Activated CD8-positive, alpha-beta T cell treated with anti-CD3 and anti-CD28 coated beads for 36 hours (primary cell): ENCODE measurements at places on chromosomes 2 and 18.

DNA sequence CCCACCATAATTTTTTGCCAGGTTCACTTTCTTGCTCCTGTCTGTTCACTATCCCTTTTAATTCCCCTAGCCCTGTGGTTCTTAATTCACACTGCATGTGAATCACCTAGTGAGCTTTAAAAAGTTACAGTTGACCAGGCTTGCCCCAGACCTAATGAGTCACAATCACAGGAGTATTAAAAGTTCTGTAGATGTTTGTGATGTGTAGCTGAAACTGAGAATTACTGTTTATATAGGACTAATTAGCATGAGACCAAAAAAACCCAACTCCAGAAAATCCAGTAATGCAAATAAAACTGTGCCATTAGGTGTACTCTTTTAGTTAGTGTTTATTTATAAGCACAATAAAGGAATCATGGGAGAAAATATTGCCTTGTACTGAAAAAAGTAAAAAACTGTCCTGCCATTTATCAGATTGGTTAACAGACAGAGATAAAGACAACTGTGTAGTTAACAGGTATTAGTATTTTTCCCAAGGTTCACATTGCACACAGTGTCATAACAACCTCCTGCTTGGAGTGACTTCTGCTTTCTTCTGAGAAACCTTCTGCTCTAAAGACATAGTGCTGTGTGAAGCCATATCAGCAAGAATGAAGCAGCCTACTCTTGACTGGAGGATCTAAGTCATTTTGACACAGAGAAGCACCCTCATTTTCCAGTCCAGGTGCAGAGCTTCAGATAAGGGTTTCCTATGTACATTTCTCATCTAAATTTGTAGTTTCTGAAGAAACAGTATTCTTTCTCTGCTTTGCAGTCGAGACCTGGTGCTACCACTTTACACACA lies 39.0 kb downstream of the VAPA start:
- no peak for DNase-seq

- DNase-seq: no peak
Observed at GRCh38 chr2:217900780-217901360, 101.9 kb downstream of the TNS1 start.

DNA sequence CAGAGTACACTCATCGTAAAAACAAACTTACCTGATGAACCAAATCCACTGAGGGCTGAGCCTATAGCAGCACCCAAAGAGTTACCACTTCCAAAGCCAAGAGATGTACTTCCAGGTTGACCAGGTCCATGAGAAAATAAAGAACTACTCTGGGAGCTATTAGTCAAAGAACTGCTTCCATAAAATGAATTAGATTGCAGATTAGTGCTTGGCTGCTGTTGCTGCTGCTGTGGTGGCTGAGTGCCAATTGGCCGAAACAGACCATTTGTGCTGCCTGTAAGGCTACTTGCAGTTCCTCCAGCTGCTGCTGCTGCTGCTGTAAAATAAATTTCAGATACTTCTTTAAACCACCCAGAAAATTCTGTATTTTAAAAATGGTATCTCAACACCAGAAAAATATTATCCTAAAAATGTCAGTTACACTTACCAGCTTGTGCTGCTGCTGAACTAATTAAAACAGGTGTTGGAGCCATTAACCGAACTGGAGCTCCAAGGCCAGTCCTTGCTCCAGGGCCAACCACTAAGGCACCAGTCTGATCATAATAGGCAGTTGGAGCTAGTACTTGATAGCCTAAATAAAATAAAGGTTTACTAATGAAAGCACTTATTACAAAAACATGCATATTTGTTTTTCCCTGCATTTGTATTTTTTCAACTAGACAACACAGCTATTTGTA lies 58.1 kb upstream of the SDC1 start:
- no peak for DNase-seq

DNA sequence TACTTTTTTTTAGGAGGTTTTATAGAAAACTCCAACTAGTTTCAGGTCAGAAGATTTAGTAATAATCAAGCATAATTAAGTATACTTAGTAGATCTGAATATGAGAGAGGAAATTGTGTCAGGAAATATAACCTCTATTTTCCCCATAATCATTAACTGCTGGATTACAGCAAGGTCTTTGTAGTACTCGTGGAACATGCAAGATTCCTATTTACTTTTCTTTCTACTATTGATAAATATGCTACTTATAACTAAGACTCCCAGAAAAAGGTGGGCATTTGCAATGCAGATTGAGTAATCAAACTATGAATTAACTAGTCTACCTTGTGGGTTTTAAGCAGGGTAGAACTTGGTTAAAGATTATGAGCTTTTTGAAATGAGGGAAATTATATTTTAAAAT lies 570.1 kb downstream of the LRP1B start:
- DNase-seq: no peak

DNA sequence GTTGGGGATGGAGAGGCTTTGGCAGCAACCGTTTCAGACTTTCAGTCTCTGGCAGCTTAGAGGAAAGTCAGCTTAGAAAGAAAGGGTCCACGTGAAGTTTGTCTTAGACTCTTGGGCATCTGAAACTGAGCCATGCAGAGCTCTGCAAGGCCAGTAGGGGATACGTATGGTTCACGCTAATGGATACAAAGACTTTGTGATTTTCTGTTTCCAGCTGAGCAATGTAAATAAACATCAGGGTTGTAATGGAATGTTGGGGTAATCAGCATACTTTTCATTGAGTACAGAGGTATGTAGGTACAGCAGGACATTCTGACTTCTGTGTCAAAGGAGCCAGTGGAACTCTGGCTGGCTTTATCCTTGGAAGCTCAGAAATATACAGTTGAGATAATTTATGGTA lies 31.0 kb downstream of the RALB start:
- DNase-seq: no peak

GRCh38 chr18:26051843-26052242 lies 38.6 kb downstream of the SS18 start:
- DNase-seq: no peak

GRCh38 chr18:76725445-76725844 lies 96.9 kb upstream of the ZNF236 start:
- DNase-seq: no peak

DNA sequence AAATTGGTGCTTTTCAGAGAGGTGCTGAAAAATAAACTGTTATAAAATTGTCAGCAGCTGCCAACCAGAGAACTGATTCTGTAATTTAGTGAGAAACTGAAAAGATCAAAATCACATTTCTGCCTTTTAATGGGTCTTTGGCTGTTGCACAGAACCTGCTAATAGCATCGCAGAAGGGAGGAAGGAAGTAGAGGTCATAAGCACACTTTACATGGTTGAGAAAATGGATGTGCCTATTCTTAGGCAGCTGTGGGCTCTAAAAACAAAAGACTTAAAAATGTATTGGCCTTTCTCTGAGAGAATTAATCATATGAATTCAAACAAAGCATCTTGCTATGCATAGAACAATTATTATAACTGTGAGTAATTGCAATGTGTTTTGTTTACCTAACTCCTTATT lies 1186.9 kb downstream of the DSC3 start:
- no peak for DNase-seq

GRCh38 chr2:58571181-58571852 lies 330.2 kb upstream of the FANCL start:
- DNase-seq: peak; percentile 20

- no peak for DNase-seq
Observed at GRCh38 chr2:40440835-40441234, 11.1 kb downstream of the SLC8A1 start.

DNA sequence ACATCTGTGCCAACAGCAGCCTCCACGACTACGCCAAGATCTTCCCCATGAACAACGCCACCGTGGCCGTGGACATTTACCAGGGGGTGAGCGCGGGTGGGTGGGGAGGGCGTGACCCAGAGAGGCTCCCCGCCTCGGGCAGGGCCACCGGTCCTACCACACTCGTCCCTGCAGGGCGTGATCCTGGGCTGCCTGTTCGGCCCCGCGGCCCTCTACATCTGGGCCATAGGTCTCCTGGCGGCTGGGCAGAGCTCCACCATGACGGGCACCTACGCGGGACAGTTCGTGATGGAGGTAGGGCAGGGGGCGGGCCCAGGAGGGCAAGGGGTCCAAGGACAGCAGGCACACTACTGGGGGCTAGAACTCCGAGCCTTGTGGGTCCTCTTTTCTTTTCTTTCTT lies 8.5 kb upstream of the CTDSP1 start:
- DNase-seq: no peak

DNA sequence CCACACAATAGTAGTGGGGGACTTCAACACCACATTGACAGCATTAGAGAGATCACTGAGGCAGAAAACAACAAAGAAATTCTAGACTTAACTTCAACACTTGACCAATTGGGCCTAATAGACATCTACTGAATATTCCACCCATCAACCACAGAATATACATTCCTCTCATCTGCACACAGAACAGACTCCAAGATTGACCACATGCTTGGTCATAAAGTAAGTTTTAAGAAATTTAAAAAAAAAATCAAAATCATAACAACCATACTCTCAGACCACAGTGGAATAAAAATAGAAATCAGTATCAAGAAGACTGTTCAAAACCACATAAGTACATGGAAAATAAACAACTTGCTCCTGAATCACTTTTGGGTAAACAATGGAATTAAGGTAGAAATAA lies 9.0 kb upstream of the FLACC1 start:
- no peak for DNase-seq

GRCh38 chr2:12890066-12890465 lies 173.3 kb downstream of the TRIB2 start:
- no peak for DNase-seq

DNA sequence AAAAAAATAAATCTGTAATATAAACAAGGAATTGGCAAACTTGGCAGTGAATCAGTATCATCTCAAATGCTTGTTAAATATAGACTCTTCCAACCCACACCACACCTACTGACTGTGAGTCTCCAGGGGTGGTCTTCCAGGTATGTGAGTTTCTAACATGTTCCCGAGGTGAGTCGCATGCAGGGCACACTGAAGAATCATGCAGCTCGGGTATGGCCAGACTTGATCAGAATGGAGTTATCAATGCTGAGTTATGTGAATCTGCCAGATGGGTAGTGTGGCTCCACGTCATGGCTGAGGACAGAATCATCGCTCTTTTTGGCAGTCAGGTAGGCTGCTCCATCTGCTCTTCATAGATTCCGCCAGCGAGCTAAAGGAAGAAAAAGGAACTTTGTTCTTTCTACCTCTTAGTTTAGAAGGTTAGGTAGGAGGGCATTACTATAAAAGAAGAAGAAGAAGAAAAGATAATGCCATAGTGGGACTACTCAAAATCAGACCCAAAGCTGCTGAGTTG lies 1279.7 kb upstream of the ZEB2 start:
- DNase-seq: no peak

DNA sequence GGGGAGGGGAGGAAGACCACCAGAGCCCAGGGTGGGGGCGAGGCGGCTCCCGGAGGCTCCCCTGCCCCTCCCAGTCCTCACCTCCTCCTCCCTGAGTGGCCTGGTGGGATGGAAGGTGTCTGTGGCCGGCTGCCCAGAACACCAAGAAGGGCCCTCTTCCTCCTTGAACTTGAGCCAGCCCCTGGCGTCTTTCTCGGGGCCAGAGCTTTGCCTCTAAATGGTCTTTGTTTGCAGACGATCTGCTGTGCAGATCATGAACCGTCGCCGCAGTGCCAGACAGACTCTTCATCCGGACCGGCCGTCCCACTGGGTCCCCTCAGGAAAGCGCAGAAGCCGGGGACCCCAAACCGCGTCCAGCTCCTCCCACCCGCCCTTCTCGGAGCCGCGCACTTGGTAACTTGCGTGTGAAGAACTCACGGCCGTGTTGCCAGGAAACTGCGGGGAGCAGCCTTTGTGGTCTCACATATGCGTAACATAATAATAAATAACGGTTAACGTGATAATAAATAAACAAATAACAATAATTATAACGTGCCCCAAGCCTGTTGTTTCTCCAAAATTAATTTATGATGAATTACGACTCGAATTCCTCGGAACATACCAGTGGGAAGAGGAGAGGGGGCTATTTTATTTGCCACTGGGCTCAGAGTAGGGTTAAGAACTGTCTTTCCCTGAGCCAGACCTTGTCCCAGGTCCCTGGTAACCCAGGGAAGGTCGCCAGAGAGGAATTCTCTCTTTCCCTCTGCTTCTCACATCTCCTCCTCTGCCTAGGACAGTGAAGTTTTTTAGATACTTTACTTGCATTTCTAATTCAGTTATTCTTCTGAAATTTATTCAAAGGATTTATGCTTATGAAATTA lies 41.0 kb downstream of the PTGR3 start:
- no peak for DNase-seq

DNA sequence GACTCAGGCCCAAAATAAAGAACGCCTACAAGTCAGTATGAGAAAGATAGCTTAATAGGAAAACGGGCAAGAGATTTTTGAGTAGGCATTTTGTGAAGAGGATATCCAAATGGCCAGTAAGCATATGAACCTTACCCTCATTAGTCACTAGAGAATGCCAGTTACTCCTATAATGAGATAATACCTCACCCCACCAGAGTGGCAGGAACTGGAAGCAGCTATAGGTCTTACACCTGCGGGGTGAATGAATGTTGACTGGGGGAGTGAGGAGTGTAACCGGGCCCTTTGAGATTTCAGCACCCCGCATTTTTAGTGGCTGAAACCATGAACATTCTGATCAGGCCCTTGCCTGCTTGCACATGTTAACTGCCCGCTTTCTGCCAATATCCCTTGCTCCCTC lies 7.5 kb upstream of the PTPN2 start:
- no peak for DNase-seq

DNA sequence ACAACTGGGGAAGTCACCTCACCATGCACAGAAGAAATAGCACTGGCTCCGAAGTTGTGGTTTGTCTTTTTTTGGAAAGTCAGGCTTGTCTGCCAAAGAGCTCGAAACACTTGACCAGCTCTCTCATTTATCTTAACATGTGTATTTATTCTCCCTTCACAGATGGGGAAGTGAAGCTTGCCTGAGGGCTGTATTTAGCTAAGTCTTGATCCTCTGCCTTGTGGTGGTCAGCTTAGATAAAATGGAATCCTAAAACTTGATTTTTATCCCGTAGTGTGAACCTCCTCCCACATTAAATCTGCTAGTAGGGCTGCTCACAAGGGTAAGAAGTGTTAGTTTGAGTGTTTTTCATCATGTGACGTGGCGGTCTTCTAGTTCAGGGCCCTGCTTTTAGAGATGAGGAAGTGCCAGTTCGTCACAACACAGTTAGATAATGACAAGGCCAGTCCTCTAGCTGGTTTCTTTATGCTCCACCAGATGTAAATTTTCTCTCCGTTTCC lies 89.7 kb downstream of the TMEM247 start:
- no peak for DNase-seq

DNA sequence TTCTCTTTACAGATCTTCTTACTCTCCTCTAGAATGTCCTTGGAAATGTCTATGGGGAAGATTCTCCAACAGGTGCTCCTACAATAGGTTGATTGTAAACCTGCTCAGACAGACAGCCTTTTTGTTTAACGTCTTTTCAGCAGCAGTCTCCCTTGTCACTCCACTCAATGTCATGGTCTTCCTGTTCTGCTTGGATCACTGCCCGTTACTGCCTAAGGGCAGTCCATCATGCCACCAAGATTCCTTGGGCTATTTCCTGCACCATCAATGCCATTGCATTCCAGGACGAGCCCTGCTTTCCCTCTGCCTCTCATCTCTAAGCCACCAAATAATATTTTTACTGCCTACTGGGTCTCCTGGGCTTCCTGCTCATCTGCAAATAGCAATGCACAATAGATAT lies 97.4 kb upstream of the GALNT5 start:
- DNase-seq: no peak

- DNase-seq: no peak
Observed at GRCh38 chr2:53087262-53087873, 680.2 kb upstream of the CHAC2 start.
